Stimulated activated CD4-positive, alpha-beta T cell treated with anti-CD3 and anti-CD28 coated beads, TNF-alpha, amount 100 ng/mL, for 24 hours (primary cell): ENCODE measurements at places on chromosomes 6 and 20.

- no peak for DNase-seq
Measured at GRCh38 chr6:129785756-129786135, 75.4 kb downstream of the TMEM244 start.

DNA sequence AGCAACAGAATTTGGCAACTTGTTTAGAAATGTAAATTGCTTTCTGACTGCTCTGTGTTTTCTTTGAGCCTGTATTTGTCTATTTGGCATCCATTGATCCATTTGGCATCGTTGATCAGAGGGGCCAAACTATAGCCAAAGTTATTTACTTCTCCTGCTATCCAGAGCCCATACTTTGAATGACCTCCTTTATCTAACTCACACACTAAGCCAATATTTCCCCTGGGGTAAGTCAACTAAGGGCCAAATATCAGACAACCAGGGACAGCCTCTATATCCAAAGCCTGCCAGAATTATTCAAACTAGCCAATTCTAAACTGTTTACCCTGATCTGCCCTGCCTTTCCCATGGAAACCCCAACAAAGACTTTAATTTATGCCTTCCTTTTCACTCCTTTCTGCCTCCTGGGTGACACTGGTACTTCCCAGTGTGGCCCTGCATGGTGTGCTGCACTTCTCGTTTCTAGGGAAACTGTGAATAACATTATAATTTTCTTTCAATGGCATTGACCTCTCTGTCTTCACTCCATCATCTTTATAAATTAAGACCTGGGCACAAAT lies 19.8 kb upstream of the ZNF184 start:
- DNase-seq = no peak

- no peak for DNase-seq
Measured at GRCh38 chr6:160978141-160978901, 13.2 kb upstream of the MAP3K4 start.

DNA sequence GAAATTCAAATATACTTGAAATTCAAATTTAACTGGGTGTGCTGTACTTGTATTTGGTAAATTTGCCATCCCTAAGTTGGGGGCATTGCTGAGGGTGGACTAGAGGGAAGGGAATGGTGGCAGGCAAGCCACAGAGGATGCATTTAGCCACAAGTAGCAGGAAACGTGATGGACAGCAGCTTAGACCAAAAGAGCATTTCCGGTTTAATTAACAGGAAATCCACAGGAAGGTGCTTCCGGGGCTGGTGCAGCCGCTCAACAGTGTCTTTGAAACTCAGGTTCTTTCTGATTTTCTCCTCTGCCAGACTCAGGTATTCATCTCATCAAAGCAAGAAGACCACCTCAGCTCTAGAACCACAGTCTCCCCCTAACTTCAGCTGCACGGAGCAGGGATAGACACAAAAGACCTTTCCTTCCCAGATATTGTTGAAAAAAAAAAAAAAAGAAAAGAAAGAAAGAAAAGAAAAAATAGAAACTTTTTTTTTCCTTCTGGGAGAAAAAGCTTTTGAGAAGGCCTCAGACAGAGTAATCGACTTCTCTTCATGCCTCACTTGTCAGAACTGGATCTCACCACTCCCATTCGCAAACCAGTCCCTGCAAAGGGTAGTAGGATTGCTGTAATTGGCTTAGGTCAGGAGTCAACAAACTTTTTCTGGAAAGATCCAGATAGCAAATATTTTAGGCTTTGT lies 8.0 kb upstream of the BCAS1 start:
- no peak for DNase-seq

- DNase-seq = no peak
Measured at GRCh38 chr20:61253640-61254511, 1.8 kb downstream of the CDH4 start.

- no peak for DNase-seq
Measured at GRCh38 chr20:12815778-12816408, 192.9 kb upstream of the SPTLC3 start.

- no peak for DNase-seq
Measured at GRCh38 chr20:47699818-47700217, 85.5 kb downstream of the SULF2 start.

- no peak for DNase-seq
Measured at GRCh38 chr6:157163434-157164159, 159.7 kb downstream of the TMEM242 start.

- no peak for DNase-seq
Measured at GRCh38 chr6:113031591-113032238, 684.6 kb downstream of the RFPL4B start.

GRCh38 chr6:124355146-124355545 lies 551.5 kb downstream of the NKAIN2 start:
- no peak for DNase-seq

GRCh38 chr6:147437615-147438014 lies 70.9 kb upstream of the SAMD5 start:
- no peak for DNase-seq

- DNase-seq = no peak
Measured at GRCh38 chr6:125789167-125789566, 1.6 kb upstream of the NCOA7 start.

GRCh38 chr6:165913676-165914570 lies 250.9 kb upstream of the PDE10A start:
- DNase-seq = no peak

GRCh38 chr6:133621751-133622150 lies 267.2 kb upstream of the TCF21 start:
- no peak for DNase-seq

GRCh38 chr6:259901-260508 lies 32.3 kb upstream of the DUSP22 start:
- no peak for DNase-seq

DNA sequence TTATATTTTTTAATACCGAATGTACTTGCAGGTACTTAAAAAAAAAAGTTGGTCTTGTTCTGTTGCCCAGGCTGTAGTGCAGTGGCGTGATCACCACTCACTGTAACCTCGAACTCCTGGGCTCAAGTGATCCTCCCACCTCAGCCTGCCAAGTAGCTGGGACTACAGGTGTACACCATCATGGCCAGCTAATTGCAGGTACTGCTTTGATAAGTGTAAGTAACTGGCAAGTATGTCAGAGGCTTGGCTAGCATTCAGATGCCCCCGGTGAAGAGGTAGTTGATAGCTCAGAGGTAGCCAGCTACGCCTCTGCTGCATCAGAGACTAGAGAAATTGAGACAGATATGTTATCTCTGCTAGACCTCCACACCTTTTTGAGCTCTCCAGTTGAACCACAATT lies 40.5 kb downstream of the BTBD9 start:
- DNase-seq = no peak
